ENCODE measurements at places on chromosomes 4 and X.

DNA sequence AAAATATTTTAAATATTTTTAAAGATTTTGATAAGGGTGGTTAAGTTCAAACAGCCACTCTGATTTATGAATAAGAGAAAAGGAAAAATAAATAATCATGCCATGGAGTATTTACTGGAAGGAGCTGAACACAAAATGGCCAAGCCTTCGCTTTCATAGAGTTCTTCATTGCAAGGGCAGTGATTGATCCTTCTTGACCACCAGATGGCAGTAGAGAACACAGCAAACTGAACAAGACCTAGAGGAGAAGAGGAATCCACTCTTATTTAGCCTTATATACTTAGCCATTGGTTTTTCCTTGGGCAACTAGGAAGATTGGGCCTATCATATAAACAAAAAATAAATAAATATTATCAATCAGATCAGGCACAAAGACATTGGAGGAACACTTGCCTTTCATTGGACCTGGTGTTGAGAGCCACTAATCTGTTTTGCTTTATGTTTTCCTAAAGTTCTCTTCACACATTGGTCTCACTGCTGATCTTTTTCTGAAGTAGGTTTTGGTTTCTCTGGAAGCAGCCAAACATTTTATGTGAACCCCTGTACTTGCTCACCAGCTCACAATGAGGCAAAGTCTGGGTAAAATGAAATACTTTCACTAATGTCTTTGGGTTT is 58.1 kb upstream of the PARM1 start:
- DNase-seq = peak; percentile 15

DNA sequence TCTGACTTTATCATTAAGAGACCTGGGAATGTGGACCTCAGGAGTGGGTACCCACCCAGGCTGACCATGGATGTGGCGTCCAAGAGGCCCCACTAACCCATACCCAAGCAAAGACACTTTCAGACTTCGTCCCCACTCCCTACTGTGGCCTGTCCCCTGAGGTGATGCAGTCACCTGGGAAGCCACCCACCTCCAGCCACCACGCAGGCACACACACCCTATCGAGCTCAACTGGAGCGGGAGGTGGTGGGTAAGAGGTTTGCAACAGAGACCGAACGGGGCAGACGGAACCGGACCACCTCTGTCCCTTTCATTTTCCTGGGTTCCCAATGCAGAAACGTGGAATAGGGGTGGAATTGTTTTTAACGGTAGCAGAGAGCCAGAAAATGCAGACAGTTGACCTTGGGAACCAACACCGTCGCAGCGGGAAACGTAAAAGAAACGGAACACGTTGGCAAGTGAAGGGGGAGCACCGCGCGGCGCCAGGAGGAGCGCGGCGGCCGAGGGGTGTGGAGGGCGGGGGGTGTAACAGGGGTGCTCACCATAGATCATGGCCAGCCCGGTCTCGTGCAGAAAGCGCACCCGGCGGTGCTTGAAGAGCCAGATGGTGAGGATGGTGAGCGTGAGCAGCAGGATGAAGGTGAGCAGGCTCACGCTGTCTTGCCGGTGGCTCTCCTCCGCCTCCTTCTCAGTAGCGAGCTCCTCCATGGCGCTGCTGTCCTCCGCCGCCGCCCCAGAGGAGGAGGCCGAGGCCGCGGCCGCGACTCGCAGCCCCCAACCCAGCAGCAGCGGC is 559 bp downstream of the SLC9A7 start:
- no peak for DNase-seq

GRCh38 chr4:185213877-185214276 is 4.5 kb downstream of the SNX25 start:
- peak; percentile 35 for DNase-seq

GRCh38 chr4:139153411-139154133 is 23.4 kb downstream of the ELF2 start:
- DNase-seq = no peak

DNA sequence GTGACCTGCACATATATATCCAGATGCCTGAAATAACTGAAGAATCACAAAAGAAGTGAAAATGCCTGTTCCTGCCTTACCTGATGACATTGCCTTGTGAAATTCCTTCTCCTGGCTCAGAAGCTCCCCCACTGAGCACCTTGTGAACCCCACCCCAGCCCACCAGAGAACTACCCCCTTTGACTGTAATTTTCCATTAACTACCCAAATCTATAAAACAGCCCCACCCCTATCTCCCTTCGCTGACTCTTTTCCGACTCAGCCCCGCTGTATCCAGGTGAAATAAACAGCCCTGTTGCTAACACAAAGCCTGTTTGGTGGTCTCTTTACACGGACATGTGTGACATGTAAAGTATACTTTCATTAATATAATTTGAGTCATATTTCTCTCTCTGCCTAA is 320.3 kb upstream of the TECRL start:
- DNase-seq = no peak

GRCh38 chrX:2765549-2765830 is 13.7 kb downstream of the XG start:
- no peak for DNase-seq

- DNase-seq = no peak
Measured at GRCh38 chrX:19593690-19594089, 78.4 kb upstream of the MAP3K15 start.

DNA sequence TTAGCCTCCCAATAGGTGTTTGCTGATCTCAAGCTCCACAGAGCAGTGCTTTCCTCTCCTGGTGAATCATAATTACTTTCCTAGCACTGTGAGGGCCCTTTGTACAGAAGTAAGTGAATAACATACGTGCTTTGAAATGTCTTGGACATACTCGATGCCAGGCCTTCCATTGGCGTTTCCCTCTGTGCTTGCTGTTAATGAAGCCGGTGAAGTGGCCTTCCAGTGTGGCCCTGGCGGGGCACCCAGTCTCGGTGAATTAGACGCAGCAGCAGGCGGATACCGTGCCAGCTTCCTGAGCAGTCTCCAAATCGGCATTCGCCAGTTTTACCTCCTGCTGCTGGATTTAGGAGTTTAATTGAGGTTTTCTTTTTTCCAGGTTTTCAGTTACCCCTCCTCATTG is 132.3 kb downstream of the HMX1 start:
- DNase-seq = no peak

- DNase-seq = no peak
Measured at GRCh38 chr4:14110407-14110806, 482.9 kb upstream of the BOD1L1 start.

GRCh38 chr4:162401021-162401420 is 237.2 kb upstream of the FSTL5 start:
- no peak for DNase-seq

- DNase-seq = no peak
Measured at GRCh38 chrX:10537308-10537707, 83.1 kb downstream of the MID1 start.

GRCh38 chrX:150203248-150203645 is 159.9 kb upstream of the MAMLD1 start:
- no peak for DNase-seq

DNA sequence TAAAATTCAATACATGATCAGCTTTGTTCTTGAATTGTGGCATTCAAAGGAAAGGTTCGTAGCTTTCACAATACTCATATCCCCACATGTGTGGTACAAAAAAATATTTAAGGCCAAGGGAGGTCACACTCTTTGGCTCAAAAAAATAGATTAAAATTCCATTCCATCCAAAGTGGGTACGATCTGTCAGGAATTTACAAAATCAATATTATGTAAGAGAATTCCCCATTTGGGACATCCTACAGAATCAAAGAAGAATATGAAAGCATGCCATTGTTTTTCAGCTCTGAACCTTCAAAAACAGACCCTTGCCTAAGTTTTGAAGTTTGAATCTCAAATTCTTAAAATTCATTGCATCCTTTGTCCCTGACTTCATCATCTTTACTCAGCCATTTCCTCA is 85.8 kb downstream of the MID1 start:
- DNase-seq = no peak

DNA sequence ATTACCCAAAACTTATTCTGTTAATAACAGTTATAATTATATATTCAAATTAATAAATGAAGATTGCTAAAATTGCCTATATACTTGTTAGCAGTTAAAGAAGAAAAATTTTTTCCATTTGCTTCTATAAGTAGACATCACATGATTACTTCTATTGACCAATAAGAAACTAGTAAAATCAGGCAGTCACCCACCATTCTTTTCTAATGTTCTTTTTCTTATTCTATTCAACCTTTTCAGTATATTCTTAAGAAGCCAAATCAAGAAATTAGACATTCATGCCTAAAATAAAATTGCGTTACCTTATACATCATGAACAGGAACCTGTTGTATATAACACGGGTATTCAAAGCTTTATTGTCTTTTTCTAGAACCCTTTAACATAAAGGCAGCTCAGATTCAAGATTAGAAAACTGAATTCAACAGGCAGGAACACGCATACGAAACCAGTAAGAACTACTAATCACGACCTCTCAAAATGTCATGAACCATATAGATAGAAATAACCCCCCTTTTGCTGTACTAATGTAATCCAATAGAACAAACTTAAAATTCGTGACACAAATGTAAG is 568.1 kb upstream of the DIPK2B start:
- DNase-seq = no peak

DNA sequence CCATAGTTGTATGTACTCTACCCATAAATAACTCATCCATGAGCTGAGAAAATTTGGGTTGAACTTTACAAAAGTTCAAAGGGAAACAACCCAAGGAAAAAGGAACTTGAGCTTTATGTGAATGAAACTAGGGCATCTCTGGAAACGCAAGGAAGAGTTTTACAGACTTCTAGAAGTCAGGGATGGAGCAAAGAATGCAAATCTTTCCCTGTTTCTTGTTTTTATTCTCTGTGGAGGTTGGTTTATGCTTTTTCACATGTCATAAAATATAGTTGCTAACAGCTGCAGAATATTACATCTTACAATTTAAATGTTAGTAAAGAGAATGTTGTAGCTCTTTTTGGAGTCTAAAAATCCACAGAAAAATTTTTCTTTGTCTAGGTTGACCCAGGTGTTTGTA is 754.1 kb downstream of the PCDH7 start:
- DNase-seq = no peak

- DNase-seq = no peak
Measured at GRCh38 chrX:118551426-118551825, 55.8 kb downstream of the DOCK11 start.

DNA sequence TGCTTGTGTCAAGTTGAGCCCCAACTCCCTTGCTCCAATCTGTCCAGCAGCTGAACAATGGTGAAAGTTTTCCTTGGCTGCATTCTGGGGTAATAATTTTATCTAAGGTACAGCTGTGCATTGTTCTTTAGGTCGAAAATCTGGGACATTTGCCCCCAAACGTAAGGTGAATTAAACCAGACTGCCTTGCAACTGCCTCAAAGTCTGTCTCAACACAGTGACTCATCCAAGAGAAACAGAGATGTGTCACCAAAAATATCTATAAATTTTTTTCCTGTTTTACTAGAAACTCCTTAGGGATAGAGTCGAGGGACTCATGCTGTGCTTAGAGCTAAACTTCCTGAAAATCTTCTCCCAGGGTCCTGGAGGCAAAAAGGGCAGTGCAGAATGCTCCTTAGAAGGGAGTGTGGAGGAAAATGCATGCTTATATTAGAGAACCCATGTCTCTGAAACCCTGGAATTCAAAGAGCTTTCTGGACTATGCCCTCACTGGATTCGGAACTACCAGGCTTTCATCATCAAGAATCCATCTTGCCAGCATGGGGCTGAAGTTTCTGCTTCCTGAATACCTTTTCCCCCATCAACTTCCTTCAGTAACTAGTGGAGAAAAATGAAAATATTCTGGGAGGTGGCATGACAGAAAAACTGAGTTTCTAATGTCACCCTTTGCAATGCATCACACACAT is 115.7 kb downstream of the PALLD start:
- DNase-seq = no peak

DNA sequence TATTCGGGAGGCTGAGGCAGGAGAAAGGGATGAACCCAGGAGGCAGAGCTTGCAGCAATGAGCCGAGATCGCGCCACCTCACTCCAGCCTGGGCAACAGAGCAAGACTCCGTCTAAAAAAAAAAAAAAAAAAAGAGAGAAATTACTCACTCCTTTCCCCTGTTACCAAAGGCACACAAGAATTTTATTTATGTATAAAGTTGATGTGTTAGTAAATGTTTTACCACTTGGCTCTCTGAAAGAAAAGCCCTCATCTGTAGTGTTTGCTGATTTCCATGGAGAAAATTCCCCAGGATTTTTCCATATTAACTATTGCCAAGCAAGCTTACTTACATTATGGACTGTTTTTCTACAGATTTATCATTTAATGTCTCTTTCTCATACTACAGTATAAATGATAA is 142.1 kb upstream of the PABPC4L start:
- DNase-seq = no peak

- DNase-seq = no peak
Measured at GRCh38 chr4:145881989-145882388, 56.6 kb downstream of the ZNF827 start.

DNA sequence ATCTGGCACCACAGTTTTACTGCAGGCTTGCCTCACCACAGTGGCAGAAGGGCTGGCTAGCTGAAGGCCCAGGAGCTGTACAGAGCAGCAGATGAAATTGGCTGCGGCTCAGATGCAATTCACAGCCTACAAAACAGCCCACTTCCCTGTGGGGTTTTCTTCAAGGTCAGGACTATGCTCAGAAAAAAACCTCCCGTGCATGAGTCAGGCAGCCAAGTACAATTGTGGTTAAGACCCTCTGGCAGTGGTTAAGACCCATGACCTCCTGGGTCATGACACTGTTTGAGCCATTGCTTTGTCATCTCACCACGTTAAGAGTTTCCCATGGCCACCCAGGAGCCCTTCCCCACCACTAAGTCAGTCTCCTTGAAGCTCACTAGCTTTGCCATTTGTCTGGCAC is 276.3 kb downstream of the HNRNPD start:
- no peak for DNase-seq

GRCh38 chr4:114237997-114238396 is 258.6 kb upstream of the ARSJ start:
- DNase-seq = no peak

GRCh38 chrX:129961180-129962083 is 21.0 kb upstream of the BCORL1 start:
- peak; percentile 73 for DNase-seq

DNA sequence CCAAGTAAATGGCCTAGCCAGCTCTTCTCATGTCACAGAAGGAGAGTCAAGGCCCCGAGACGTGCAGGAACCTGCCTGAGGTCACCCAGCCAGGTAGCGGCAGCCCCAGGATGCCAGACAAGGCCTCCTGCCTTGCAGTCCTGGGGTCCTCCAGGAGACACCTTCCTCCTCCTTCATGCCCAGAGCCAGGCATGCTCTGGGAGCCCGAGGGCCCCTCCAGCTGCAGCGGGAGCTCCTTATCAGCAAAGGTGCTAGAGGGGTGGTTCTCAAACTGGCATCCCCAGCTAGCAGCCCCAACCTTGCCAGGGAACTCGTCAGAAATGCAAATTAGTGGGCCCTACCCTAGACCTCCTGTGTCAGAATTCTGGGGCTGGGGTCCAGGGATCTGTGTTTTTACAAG is 56.2 kb upstream of the AFAP1 start:
- DNase-seq = no peak

- no peak for DNase-seq
Measured at GRCh38 chr4:31929676-31930345, 1209.6 kb downstream of the PCDH7 start.

DNA sequence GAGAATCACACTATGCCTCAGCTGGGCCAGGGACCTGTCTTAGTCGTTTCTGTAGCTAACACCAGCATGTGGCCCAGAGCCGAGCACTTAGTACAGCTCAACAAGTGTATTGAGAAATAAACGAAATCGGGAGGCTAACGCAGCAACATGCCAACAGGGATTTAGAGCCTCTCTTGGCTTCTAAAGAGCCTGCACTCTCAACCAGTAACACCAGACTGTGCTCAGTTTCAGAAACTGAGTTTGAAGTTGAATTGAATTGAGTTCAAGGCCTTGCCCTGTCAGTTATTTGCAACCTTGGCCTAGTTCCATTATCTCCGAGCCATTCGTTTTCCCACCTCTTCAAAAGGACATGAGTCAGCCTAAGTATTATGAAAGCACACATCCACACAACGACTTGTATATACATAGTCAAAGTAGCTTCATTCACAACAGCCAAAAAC is 71.3 kb upstream of the LDB2 start:
- no peak for DNase-seq
